ENCODE measurements at places on chromosomes 7 and 10. TPM values are rescaled to one million over a fixed set of nuclear protein-coding genes. Genes with fewer than 3 reads are reported as not detected.

The NUDCD3 gene
- polyA plus RNA-seq = 86.1 TPM

The NPSR1 gene
- polyA plus RNA-seq = not detected

The AZGP1 gene
- 51.8 TPM for polyA plus RNA-seq

The ADRA2A gene
- 2.9 TPM for polyA plus RNA-seq

The CYP26A1 gene
- not detected for polyA plus RNA-seq

GRCh38 chr10:2882628-2883027, 184.7 kb upstream of the PFKP start:
- DNase-seq = no peak

GRCh38 chr10:87966459-87966858, 103.0 kb downstream of the PTEN start:
- DNase-seq = no peak

DNA sequence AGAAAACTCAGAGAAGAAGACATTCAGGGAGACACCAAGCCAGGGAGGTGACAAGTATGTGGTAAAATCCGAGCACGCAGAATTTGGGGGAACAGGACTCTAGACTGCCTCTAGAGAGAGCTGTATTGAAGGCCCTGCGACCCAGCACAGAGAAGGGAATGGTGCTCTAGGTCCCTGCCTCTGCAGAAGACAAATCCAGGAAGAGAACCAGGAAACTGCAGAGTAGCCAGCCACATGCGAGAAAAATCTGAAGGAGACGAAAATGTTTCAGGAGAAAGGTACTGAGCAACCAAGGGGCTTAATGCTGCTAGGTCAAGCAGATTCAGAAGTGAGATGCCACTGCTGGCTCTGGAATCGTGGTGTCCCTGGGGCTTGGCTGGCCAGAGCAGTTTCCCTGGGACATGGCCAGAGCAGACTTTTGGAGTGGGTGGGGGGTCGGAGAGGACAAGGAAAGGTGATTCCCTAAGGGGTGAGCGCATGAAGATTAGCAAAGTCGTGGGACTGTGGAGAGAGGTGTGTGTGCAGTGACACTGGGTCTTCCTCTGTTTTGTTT, 158.0 kb upstream of the KLF6 start:
- DNase-seq = no peak

DNA sequence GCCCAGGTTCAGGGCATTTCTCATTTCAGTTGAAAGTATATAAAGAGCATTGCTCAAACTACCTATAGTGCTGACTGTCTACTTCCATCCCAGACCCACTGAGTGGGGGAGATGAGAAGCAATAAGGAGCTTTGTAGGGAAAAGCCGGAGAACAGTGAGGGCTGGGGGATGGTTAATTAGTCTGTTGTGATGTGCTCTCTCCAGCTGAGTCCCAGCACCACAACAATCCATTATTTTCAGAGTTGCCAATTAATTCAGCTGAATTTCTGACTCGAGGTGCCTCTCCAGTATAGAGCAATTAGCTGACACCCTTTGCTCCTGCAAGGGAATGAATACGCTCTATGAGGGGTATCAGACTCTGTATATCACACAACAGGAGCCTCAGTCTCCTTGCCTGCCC, 1118.6 kb downstream of the SORCS3 start:
- no peak for DNase-seq

GRCh38 chr7:85038466-85038865, 148.4 kb downstream of the SEMA3D start:
- no peak for DNase-seq

- DNase-seq = no peak
Observed at GRCh38 chr10:132479603-132480221, 57.9 kb upstream of the INPP5A start.

GRCh38 chr7:1539181-1539881, 8.8 kb downstream of the MAFK start:
- DNase-seq = no peak

DNA sequence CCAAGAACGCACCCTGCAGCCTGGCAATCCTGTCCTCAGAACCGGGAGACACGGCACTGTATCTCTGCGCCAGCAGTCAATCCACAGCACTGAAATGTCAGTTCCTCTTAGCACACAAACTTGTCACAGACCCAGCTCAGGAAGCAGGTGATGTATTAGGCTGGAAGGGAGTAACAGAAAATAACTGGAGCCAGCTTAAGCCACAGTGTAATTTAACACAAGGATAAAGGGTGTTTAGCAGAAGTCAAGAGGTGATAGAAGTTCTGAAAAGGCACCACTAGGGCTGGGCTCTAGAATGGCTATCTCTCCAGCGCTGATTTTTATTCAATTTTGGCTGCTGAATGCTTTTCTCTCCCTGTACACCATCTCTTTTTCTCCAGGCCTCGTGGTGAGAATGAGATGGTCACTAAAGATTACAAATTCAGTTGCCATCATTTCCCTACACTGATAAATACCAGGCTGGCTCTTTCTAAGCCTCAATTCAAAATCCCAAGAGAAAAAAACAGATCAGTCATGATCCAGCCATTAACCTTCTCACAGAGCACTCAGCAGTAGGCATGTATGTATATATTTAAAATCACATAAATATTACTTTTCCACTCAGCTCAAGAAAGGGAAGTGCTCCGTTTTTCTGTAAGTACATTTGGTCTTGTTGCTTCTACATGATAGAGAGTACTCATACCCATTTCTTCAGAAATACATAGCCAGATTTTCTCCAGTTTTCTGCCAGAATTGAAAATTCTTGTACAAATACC, 102.7 kb upstream of the PRSS1 start:
- no peak for DNase-seq

GRCh38 chr10:130429809-130430208, 293.6 kb downstream of the GLRX3 start:
- DNase-seq = no peak

- DNase-seq = no peak
Observed at GRCh38 chr7:117707080-117707479, 166.2 kb downstream of the CTTNBP2 start.

- DNase-seq = no peak
Observed at GRCh38 chr10:106960812-106961211, 203.7 kb downstream of the SORCS1 start.
